Activated CD4-positive, alpha-beta T cell treated with anti-CD3 and anti-CD28 coated beads for 48 hours (primary cell): ENCODE measurements at places on chromosomes 2 and 18.
A peak's percentile ranks its signal among the peaks of the same experiment; 100 is the strongest.

DNA sequence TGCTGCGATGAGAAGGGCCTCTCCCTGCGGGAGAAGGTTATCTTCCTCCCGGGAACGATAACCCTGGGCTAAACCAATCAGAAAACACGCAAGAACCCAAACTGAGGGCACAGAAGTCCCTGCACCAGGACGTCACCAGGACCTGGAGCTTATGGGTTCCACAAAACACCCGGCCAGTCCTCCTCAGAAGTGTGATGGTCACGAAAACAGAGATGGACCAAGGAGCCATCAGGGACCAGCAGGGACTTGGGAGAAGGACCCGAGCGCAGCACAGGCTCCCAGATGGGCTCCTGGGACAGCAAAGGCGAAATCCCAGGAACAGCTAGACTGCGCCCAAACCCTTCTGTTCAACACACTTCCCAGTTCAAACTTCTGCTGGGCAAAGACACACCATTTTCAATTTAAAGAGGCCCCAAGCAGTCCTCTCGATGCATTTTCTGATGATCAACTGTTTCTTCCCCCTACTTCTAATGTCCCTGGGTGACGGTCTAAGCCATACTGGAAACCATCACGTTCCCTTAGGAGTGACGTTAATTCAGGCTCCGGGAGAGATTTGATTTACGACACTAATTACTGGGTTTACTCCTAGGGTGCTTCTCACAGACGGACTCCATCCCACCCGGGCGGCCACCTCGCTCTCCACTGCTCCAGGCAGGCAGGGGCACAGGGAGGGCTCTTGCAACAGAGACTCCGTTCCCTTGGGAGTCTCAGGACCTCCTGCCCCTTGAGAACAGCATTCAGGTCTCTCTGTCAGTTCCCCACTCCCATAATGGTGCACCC is 29.2 kb downstream of the ZNF516 start:
- DNase-seq, result no peak

- DNase-seq, result peak; percentile 29
These were observed 24.9 kb upstream of the RMND5A start for GRCh38 chr2:86695053-86695691.

GRCh38 chr2:5070257-5070656 is 621.9 kb upstream of the SOX11 start:
- no peak for DNase-seq

GRCh38 chr2:190318931-190319554 is 583 bp downstream of the HIBCH start:
- DNase-seq, result peak; percentile 24

GRCh38 chr2:218005486-218005885 is 2.7 kb upstream of the TNS1 start:
- DNase-seq, result no peak

DNA sequence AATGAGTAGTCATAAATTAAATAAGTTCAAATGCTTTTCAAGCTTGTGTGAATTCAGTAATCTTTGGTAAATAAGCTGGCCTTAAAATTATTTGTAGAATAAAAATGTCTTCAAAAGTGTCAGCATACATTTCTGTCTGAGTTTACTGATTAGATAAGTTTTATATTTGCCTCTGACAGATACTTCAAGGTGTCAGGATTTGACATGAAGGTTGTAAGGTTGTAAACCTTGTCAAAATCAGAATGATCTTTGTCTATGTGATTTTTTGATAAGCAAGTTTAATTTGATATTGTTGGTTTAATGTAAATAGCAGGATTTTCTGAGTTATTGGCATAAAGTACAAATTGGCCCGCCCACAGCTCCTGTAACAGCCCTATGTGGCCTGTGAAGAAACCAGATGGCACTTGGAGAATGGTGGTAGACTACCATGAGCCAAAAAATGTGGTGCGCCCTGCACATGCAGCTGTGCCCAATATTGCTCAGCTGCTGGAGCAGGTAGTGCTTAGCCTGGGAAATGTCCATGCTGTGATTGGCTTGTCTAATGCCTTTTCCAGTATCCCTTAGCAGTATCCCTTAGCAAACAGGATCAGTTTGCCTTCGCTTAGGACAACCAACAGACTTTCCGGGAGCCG is 188.0 kb upstream of the SPHKAP start:
- no peak for DNase-seq

DNA sequence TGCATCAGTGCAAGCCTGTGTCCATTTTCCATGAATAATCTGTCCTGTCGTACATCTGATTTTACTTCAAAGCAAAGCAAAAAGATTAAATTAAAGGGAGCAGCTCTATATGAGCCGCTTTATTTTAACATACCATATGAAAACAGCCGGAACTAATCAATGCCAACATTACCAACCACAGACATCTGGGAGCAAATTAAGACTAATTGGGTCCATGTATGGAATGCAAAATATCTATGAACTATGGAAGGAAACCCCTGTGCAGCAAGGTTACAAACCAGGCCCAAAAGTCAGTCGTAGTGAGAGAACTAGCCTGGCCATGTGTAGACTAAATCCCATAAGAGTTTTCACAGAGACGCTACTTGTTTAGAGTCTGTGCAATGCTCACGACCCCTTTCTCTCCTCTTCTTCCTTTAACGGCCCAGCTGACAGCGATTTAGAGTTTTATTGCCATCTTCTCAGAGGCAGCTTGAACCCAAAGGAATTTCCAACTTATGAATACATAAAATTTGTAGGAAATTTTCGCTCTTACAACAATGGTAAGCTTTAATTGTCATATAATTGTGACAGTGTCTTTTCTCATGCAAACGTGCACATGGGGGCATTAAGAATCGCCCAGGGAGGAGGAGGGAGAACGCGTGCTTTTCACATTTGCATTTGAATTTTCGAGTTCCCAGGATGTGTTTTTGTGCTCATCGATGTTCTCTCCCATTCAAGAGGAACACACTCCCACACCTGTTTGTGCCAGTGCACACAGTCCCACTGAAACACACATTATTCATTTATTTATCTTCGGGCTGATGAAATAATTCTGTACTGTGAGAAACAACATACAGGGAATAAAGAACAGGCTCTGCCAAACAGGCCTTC is 52.9 kb upstream of the RPL31 start:
- no peak for DNase-seq
